ENCODE measurements at places on chromosomes 1 and 21.
A peak's percentile ranks its signal among the peaks of the same experiment; 100 is the strongest.

- DNase-seq = no peak
Measured at GRCh38 chr1:73382966-73383365, 815.0 kb downstream of the LRRIQ3 start.

GRCh38 chr1:162179121-162179520 is 109.6 kb downstream of the NOS1AP start:
- no peak for DNase-seq

DNA sequence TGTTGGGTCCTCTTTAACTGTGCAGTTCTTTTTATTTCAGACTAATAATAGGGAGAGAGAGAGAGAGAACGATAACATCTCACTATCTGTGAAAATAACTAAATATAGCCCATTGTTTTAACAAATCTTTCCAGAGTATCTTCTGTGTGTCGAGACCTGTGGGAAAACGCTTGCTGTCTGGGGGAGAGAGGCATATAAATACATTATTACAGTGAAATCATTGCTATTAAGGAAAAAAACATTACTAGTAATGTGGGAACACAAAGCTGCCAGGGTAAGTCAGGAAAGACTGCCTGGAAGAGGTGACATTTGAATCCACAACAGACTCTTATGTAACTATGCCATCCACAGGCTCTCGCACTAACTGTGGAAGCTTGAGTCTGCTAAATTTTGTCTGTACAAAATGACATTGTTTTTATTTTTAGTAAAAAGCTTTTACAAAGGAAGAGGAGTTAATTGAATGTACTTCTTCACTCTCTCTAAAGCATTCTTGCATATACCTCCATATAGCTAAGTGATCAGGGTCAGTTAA is 59.8 kb upstream of the PGD start:
- DNase-seq = no peak

GRCh38 chr1:100736746-100737145 is 17.2 kb downstream of the VCAM1 start:
- no peak for DNase-seq

DNA sequence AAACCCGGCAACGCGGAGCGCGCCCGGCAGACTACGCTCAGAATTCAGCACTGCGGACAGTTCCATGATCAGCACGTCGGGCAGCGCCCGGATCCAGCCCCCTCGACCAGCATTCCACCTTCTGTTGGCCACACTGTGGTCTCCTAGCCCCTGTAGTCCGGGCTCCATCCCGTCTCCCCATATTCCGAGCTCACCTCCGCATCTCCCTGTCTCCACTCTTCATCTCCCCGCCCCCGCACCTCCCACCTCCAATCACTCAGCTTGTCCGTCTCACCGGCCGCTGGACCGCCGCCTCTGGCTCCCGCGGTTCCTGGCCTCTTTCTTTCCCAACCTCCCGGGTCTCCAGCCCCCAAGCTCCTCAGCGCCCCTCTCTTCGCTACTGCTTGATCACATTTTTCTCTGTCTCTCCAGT is 500 bp downstream of the EPHA10 start:
- peak; percentile 24 for DNase-seq

DNA sequence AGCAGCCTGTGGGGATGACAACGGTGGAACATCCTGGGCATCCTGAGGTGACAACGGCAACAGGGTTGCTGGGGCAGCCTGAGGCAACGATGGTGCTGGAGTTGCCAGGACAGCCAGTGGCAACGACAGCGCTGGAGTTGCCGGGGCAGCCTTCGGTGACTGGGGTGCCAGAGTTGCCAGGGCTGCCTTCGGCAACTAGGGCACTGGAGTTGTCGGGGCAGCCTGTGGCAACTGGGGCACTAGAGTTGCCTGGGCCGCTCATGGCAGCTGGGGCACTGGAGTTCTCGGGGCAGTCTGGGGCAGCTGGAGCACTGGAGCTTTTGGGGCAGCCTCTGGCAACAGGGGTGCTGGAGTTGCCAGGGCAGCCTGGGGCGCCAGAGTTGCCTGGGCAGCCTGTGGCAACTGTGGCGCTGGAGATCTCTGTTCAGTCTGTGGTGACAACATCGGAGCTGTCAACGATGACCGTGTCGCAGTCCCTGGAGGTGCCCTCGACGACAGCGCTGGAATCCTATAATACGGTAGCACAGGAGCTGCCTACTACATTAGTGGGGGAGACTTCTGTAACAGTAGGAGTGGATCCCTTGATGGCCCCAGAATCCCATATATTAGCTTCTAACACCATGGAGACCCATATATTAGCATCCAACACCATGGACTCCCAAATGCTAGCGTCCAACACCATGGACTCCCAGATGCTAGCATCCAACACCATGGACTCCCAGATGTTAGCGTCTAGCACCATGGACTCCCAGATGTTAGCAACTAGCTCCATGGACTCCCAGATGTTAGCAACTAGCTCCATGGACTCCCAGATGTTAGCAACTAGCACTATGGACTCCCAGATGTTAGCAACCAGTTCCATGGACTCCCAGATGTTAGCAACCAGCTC is 8.2 kb downstream of the SON start:
- no peak for DNase-seq

DNA sequence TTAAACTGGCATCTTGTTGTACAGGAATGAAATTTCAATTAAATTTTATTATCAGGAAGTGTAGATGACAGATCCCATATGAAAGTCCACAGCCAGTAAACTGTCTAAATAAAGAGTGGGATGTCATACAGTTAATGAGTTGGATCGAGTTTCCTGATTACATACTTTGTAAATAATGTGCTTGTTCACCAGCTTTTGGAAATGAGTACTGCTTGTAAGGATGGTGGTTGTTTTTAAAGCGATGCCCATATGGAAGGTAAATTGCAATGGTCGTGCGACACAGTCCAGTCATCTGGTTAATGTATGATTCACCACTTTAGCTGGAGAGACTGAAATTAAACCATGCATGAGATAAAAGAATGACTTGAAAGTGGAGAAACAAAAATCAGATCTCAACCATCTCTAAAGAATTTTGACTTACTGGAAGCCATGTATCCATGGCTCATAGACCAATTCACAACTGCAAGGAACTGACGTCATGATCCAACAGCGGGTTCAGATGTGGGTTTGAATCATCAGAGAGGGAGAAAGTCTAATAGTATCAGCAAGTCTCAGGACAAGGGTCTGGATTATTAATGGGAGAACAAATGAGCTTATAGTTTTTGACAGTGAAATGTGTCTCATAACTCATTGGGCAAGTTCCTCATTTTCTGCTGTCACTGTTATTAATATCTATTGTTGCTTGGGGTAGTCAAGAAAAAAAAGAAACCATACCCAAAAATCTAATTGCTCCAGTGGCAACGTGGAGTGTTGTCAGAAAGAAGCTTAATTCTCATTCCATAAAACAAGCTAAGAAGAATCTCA is 49.0 kb downstream of the MAP10 start:
- no peak for DNase-seq

DNA sequence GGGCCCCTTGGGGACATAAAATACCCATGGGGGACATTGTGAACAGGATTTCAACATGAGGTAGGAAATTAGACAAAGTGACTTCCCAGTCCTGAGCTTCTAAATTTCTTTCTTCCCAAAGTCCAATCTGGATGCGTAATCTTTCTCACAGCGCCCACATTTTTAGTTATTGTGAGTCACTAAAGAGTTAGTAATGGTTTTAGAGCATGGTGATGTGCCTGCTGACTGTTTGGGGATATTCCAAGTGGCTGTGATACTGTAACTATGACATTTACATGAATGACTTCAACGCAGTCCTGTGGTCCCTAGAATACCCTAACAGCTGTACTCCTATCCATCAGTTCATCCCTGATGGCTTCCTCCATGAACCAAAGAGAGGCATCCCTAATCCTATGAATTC is 224.0 kb upstream of the COA6 start:
- no peak for DNase-seq

- peak; percentile 70 for DNase-seq
Measured at GRCh38 chr1:47432071-47433036, 5.5 kb upstream of the FOXD2 start.

- no peak for DNase-seq
Measured at GRCh38 chr1:64920941-64921589, 45.3 kb downstream of the JAK1 start.

DNA sequence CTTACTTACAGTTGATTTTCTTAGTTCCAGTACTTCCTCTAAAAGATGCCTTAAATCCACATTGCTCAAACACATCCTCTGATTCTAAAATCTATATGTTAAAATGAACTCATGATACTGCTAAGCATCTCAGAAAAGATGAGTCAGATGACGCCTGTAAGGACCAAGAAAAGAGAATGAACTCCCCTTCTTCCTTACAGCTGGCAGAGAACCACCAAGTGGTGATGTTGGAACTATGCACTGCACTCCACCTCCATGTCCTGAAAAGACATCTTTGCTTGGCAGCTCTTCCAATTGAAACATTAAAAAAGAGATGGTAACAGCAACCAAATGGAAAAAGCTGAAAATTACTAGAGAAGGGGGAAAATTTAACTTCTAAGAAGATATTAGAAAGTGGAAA is 648.8 kb downstream of the PTPRC start:
- DNase-seq = no peak

- DNase-seq = peak; percentile 4
Measured at GRCh38 chr21:44455524-44456213, 359 bp downstream of the LRRC3 start.

- DNase-seq = no peak
Measured at GRCh38 chr1:24322470-24323177, 3.5 kb downstream of the GRHL3 start.

- DNase-seq = no peak
Measured at GRCh38 chr1:229092377-229093237, 178.3 kb upstream of the RAB4A start.

GRCh38 chr1:975365-975764 is 6.5 kb downstream of the PERM1 start:
- no peak for DNase-seq

- DNase-seq = no peak
Measured at GRCh38 chr1:116912846-116913245, 3.1 kb downstream of the PTGFRN start.

DNA sequence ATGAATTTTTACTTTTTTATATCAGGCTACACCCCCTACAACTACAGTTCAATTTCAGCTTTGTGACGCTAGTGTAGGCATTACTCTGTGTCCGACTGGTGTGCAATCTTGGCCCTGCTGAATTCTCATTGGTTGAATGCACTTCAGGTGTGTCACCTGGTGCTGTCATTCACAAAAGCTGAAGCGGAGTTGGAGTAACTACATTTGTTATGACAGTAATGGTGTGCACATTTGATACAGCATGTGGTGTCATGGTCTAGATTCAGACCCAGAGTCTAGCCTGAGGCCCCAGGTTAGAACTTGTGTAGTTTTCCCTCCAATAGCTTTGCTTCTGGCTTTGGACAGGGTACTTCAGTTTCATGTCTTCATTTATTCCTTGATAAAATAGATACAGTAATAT is 88.7 kb downstream of the C1orf94 start:
- no peak for DNase-seq

GRCh38 chr1:205523261-205523890 is 18.9 kb downstream of the CDK18 start:
- no peak for DNase-seq

- DNase-seq = peak; percentile 81
Measured at GRCh38 chr21:45590246-45590725, 48.0 kb upstream of the SLC19A1 start.

DNA sequence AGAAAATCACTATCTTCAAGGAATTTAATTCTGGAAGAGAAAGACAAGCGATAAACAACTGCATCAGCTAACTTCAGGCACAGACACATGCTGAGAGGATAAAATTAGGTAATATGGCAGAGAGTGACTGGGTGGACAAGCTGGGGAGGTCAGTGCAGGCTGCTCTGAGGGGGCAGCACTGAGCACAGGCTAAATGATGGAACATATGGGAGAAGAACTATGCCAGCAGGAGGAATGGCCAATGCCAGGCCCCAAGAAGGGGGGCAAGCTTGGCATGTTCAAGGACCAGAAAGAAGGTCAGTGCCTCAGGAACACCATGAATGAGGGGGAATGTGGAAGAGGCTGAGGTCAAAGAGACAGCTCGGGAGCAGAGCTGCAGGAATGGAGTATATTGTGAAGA is 190.7 kb upstream of the MAP1LC3C start:
- DNase-seq = no peak

DNA sequence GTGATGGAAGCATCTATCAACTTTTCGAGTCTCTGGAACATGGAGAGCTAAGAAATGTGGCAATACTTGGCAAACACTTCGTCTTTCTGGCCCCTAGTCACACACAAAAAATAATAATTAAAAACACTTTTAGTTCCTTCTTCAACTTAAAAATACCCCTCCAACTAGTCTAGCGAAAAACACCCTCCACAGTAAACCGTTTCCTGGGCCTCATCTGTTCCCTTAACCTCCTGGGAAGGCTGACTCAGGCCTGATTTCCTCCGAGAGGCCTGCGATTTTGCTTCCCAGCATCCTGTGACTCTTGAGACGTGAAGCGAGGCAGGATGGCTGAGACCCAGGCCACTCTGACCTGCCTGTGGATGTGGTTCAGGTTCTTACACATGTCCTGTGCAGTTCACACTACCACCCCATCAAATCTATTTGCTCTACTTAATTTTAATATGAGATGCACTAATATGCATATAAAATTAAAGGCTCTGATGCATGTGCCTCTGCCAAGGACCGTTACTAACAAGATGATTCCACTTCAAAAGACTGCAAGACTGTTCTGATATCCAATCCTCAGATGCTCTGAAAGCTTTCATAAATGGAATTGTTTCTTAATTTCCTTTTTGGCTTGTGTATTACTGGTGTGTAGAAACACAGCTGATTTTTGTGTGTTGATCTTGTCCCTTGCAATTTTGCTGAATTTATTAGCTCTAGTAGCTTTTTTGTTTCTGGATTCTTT is 3.5 kb downstream of the NAV1 start:
- no peak for DNase-seq

GRCh38 chr1:3483801-3484444 is 29.5 kb downstream of the ARHGEF16 start:
- peak; percentile 84 for DNase-seq

DNA sequence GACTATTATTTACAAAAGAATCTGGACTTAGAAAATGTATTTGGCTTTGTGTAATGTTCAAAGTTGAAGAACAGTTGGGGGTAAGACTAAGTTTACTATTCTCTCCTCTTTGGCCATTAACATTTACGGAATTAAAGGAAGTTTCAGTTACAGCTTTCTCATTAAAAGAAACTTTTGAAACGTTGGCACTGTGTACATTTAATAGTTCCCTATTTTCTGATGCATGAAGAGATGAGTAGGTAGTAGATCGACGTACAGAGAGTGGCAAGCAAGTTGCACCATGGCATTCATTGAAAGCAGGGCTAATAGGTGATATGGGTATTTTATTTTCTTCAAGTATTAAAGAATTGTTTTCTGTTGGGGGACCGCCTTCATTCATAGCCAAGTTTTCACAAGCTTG is 3.2 kb downstream of the ASPM start:
- DNase-seq = no peak

GRCh38 chr21:46124083-46124925 is 26.4 kb downstream of the COL6A2 start:
- no peak for DNase-seq

- no peak for DNase-seq
Measured at GRCh38 chr1:51385776-51386175, 55.4 kb upstream of the TTC39A start.

- no peak for DNase-seq
Measured at GRCh38 chr1:186301448-186301847, 73.6 kb downstream of the TPR start.

- DNase-seq = no peak
Measured at GRCh38 chr1:113434081-113434873, 44.0 kb downstream of the MAGI3 start.

Data from HAP-1 (cell line).